Stimulated activated CD4-positive, alpha-beta T cell treated with anti-CD3 and anti-CD28 coated beads, Interleukin-4, amount 100 ng/mL, for 4 hours (primary cell): ENCODE measurements at places on chromosomes 6 and 20.

DNA sequence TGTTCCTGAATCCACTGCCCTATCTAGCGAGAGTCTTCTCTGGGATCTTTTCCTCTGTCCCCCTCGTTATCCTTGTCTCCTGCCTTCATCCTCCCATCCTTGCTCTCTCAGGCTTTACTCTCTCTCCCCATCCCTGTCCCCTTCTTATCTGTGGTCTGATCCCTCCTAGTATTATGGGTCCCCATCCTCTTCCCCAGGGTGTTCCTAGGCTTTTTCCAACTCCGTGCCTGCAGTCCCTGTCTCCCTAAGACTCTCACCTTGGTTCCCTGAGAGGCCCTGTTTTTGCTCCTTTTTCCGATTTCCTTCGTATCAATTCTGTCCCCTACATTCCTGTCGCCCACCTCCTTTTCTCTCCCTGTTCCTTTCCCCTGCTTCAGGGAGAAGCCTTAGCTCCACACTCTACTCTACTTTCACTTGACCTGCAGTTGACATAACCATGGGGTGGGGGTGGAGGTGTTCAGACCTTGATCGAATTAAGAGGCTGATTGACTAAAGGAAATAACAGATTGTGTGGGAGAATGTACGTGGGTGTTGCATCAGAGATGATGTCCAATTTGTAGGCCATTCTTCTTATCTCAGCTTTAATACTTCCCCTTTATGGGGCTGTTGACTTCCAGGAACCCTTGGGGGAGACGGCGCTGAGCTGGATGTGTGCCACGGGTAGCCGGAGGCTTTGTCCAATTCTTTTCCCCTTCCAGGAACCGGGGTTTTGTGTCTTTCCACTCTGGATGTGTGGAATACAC is 905 bp downstream of the PPARD start:
- no peak for DNase-seq

- DNase-seq, result no peak
These were observed 10.9 kb upstream of the MRS2 start for GRCh38 chr6:24391756-24392405.

DNA sequence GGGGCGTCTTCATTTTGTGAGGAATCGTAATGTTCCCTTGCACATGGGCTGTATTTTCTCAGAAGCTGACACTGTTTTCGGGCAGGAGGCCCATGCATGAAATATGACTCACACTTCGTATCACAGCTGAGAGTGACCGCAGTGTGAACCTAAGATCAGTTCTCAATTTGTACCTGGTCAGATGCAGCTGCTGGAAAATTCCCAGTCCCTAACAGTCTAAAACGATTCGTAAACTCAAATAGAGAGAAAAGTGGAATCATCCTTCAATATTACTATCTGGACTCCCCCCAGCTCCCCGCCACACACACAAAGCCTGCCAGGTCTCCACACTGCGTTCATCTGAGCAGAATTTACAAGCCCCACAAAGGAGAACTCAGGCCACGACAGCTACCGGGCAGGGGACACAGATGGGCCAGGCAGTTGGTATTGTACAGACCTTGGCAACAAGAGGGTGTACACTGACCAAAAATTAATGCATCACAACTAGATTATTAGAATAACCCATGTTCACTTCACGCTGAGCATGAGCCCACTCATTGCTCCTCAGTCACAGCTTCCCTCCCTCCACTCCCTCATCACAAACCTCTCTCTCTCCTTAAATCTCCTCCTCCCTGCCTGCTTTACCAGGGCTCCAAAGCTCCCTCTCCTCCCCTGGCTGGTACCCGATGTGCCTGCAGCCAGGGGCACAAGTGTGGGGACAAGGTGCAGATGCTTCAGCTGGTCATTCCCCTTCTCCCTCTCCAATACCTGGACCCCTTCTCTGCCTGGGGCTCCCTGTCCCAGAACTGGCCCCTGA is 488.4 kb downstream of the PREX1 start:
- DNase-seq, result no peak

- no peak for DNase-seq
These were observed 1059.5 kb upstream of the FLRT3 start for GRCh38 chr20:15396900-15397299.
